ENCODE measurements at places on chromosomes 3 and 15.

DNA sequence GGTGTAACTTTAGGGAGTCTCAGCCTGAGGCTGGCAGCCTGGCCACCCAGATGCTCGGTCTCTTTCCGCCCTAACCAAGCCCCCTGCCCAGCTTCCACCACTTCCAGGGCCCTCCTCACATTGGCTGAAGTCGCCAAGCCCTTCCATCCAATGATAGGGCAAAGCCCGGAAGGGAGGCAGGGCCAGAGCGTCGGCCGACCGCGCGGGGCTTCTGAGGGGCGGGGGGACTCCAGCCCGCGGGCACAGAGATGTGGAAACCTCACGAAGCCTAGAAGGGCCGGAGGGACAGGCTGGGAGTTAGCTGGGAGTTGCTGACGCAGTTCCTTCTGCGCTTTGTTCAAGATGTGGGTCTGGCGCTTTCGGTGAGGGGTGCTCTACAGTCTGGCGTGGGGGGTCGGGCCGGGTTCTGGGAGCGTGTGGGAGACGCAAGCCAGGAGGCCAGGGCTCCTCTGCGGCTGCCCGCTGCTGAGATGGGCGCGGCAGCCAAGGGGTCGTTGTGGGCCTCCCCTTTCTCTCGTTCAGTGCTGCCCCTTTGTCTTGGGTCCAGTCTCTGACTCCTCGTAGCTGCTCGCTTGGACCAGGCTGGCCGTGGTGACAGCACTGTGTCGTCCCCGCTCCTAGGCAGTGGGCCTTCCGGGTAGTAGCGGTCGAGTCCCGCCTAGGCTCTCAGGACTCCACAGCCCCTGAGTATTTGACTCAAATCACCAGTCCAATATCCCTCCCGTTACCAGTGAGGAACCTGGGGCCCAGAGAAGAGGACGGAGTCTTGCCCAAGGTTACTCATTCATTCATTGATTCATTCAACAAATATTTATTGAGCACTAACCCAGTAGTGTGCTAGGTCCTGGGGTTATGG, at the start of gene ZNF660:
Gene ZNF660 (plus strand): TSS at position 319 of the 856 bp plus-strand sequence. CDS start 9,230 bp downstream, outside the sequence.
- peak; percentile 87 for DNase-seq

DNA sequence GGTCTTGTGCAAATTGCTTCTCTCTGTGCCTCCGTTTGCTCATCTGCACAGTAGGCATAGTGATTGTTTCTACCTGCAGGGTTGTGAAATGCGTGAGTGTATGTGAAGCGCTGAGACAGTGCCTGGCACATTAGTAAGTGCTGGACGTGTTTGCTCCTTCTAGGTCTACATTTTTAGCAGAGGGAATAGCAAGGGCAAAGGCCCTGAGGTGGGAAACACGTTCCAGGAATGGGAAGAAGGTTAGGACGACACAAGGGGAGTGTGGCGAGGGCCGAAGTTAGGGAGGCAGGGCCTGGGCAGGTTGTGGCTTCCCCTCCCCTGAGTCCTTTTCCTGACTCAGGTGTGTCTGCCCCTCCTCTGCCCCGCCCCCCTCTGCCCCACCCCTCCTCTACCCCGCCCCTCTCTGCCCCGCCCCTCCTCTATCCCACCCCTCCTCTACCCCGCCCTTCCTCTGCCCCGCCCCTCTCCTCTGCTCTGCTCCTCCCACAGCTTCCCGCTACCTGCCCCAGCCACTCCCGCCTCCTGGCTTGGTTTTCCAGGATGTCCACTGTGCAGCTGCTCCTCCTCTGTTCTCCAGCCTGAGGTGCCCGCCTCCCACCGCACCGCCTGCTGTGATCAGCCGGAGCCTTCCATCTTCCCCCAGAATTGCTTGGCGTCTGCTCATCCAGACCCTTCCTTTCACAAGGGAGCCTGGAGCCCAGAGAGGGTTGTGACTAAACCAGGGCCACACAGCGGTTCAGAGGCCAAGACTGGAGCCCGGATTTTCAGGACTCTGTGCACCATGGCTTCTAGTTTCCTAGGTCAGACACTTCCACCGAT, 31.1 kb upstream of the SMAD6 start:
- no peak for DNase-seq

- no peak for DNase-seq
These were observed 35.1 kb downstream of the SLMAP start for GRCh38 chr3:57791245-57791644.

DNA sequence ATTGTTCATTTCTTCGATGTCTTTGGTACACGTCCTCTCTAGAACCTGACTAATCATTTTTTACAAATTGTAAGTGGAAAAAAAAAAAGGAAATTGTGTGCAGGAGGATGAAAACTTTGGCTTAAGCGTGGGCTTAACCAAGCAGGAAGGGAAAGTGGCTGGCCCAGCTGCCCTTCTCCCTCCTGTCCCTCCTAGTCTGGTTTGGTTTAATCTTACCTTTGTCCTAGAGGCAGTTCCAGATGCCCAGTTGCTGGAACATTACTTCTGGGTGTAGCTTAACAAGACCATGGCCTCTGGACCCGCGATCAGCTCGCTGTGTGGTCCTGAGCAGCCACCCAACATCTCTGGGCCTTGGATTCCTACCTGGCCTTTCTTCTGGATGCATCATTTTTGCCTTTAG, 15.4 kb downstream of the PAQR5 start:
- no peak for DNase-seq

GRCh38 chr3:72261566-72262564, 476.9 kb upstream of the PROK2 start:
- DNase-seq = no peak

DNA sequence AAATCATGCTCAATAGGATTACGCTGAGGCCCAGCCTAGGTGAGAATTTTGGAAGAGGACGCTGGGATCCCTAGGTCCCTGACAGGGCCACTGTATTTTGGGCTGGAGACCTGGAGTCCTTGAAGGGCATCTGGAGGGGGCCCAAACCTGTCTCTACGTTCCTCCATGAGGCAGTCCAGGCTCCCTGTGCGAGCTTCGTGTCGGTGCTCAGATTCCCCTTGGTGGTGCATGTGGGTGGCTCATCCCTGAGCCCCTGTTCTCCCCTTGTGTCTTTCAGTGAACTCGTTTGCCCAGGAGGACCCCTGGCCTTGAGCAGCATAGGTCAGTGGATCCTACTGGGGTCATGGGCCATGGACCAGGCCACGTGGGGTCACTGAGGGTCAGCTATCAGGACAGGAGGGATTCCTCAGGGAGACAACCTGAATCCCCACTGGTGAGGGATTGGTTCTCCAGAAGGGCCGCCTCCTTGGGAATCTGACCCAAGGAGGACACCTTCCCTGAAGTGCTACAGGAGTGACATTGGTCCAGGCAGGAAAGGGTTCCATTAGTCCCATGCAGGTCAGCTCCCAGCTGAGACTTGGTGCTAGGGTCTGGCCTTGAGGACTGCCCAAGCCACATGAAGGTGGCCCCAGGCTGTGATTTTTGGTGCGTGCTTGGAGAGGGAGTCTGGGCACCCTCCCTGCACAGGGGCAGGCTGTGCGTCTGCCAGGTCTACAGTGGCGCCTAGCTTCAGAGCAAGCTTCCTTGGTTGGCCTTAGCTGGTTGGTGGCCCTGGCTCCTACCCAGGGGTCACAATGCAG, 229.8 kb downstream of the SNRPN start:
- peak; percentile 57 for DNase-seq

GRCh38 chr3:160779040-160779439, 23.0 kb downstream of the PPM1L start:
- no peak for DNase-seq

DNA sequence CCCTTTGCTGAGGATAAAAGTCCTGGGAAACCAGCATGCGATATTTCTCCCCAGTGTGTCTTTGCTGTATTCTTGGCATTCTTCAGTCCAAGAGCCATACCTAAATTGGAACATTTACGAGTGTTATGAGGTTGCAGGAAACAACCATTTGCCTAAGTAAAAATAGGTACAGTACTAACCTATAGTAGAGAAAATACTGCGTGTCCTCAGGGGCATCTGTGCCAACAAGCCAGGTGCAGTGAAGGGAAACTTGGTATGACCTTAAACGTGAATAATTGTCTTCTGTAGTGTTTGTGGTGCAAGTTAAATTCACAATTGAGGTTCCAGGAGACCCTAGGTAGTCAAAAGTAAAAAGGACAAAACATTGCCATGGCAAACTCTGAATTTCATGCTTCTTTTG, 12.2 kb downstream of the IL5RA start:
- DNase-seq = no peak

GRCh38 chr3:51245867-51246266, 139.2 kb upstream of the MANF start:
- DNase-seq = no peak

GRCh38 chr3:103644450-103644849, 1209.6 kb downstream of the ZPLD1 start:
- no peak for DNase-seq

GRCh38 chr15:50911621-50912020, 3.1 kb downstream of the AP4E1 start:
- no peak for DNase-seq

DNA sequence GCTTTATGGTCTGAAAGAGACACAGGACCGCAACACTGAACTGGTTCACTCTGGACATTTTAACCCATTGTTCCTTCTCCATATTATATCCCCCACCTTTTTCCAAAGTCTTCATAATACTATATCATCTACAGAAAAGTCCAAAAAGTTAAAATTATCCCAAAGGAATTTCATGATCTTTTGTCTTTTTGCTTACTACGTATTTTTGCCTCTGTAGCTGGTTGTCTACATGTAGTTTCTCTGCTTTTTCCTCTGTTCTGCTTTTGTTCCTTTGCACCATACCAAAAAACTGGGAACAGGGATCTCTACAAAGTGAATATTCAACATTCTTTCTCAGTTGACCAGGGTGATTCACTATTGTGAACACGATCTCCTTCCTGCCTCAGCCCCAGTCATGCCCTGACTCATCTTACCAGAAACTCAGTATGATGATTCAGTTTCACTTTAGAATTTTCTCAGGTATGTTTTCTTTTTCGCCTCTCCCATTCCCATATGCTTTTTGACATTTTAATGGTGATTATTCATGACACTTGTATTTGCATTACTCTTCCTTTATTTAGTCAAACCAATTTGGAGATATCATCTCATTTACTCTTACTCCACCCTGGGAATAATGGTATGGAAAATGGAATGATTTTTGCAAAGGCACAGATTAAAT, 14.5 kb downstream of the EMC4 start:
- DNase-seq = no peak

DNA sequence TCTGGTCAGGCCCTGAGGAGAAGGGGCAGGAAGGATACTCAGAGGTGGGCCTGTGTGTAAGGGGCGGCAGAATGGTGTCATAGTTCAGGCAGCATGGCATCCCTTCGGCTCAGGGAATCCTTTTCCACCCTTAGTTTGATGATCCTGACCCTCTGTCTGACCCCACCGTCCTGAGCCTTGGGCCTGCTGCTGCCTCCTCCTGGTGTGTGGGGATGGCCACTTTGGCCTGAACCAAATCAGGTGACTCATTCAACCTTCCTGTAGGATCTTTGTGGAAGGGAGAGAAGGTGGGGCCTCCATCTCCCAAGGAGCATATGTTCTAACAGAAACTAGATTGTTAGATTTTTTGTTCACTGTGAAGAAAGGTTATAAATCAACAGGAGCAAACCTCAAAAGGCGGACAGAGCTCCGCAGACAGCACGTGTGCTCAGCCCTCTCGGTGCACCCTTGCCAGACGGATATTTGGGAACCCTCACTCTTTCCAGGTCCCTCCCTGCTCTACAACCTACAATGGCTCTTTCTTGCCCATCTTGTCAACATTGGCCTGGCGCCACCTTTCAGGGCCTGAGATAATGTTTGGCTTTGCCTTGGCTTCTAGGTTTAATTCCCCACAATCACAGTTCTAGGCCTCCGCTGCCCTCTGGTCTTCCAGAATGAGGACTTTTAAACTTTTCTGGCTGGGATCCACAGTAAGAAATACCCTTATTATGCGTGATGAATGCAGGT, 21.7 kb downstream of the THSD4 start:
- DNase-seq = no peak

DNA sequence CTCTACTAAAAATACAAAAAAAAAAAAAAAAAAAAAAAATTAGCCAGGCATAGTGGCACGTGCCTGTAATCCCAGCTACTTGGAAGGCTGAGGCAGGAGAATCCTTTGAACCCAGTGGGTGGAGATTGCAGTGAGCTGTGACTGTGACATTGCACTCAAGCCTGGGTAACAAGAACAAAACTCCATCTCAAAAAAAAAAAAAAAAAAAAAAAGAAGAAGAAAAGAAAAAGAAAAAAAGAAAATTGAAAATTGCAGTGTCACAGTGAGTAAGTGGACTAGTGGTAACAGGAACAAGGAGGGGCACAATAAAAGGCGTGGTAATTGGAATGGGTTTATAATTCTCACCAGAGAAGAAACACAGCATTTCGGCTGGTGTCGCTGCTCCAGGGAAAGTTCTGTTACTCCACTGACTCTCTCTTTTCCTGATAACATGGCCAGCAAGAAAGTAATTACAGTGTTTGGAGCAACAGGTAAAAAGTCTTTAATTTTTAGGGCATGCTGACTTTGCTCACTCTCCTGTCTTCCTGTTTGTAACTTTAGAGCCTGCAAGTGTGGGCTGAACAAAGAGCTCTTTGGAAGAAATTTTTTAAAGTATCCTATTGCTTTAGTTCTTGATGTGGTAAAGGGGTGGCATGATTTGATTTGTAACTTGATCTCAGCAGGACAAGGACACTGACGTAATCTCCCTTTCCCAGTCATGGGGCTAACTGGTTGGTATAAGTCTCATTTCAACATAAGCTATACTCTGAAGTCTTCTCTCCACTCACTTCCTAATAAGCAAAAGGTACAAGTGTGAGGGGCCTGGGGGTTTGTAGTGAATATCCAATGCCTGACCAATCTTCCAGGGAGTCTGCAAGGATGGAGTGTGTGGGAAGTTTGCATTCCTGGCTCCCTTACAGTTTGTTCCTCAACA, 22.1 kb upstream of the TRA2B start:
- no peak for DNase-seq

DNA sequence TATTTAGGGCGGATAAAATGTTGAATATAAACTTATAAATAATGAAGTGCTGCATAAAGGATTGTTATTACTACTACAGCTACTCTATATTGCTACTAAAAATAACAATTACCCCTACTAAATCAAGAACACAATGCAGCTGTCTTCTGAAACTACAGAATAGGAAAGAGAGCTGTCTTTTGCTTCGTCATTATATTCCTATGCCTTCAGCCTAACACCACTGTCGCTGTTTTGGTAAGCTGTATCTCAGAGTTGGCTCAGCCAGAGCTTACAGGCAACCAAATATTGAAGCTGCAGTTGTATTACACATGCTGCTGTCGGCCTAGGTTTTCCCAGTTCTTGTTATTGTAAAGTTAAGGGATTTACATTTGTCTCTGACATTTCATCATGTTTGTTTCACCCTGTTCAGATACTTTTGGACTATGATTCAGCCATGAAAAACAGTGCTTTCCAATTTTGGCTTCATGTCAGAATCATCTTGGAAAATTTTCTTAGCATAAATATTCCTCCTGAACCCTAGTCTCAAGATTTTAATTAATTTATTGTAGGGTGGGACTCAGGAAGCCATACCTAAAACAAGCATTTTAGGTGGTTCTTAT, 31.3 kb upstream of the LPP start:
- no peak for DNase-seq

DNA sequence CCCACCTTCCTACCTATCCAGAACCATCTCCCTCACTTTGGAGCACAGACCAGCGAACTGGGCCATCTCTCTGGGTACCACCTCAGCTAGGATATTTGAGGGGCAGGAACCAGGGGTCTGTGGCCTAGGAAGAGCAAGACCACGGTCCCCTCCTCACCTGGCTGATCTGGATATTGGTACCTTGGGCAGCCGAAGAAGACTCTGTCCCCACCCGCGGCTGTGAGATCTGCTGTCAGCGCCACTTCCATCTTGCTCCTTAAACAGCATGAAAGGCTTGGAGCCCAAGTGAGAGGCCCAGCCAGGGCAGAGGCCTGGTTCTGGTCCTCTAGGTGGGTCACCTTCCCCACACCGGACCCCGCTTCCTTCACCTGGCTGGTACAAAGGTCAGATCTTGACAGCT, 26.6 kb downstream of the SEC61A1 start:
- no peak for DNase-seq

All from type B pancreatic cell (in vitro differentiated cells).